ENCODE measurements at places on chromosomes 6 and 20.

DNA sequence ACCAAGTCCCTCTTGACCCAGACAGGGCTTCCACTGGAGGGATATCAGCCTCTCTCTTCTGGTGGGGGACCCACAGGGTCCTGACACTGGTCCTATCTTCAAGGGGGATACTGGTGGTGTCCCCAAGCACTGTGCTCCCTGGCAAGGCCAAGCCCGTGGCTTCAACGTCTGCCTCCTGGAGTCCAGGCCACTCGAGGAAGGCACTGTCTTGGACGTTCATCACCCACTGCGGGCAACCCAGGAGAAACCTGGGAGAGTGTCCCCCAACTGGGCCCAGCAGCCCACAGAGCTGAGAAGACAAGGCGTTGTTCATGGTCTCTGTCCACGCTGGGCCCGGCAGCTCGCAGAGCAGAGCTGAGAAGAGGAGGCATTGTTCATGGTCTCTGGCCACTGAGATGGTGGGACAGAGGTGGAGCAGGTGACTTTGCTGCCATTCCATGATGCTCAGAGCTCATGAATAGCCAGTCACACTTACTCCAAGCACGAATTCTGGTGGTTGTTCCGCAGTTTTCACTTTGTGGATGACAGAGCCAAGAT is 37.5 kb upstream of the FRMD1 start:
- no peak for DNase-seq

GRCh38 chr6:90530882-90531281 is 56.0 kb downstream of the MAP3K7 start:
- no peak for DNase-seq

GRCh38 chr6:135195522-135195921 is 14.4 kb downstream of the MYB start:
- no peak for DNase-seq

- no peak for DNase-seq
Measured at GRCh38 chr6:12102350-12102749, 90.2 kb downstream of the HIVEP1 start.

- no peak for DNase-seq
Measured at GRCh38 chr6:169791721-169792131, 40.3 kb downstream of the ERMARD start.

- no peak for DNase-seq
Measured at GRCh38 chr6:150539111-150539510, 60.6 kb upstream of the PLEKHG1 start.

DNA sequence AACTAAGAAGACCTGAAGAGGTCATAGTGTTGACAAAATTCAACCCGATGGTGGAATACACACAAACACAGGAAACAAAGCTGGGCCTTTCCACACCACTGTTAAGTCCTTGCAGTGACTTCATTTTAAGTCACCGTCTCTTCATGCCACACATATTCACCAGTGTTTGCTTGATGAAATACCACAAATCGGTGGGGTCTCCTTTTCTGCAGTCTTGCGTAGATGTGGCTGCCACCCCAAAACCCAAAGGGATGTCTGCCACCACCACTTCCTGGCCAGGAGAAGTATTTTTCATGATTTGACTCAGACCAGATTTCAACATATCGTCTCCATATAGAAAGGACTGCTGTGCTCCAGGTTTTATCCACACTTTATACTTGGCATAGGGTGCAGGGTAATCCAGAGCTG is 11.0 kb upstream of the COL10A1 start:
- DNase-seq, result no peak

GRCh38 chr6:79824202-79824601 is 123.2 kb downstream of the ELOVL4 start:
- no peak for DNase-seq

DNA sequence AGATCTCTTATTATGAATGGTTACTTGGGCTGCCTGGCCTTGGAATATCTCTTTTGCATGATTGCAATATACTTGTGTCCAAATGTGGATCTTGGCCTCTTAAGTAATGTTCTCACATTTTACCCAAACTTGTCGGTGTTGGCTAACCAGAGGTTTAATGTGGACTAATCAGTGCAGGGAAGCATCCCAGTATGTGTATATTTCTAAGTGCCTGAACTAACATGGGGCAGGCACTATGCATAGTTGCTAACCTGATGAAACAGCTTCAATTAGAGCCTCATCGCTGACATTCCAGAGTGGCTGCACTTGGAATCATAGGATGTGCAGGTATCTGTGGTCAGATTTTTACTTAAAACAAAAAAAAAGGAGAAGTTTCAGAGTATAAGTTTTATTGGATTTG is 160.0 kb downstream of the PDE7B start:
- DNase-seq, result no peak

- DNase-seq, result no peak
Measured at GRCh38 chr20:23668477-23668951, 20.3 kb downstream of the CST4 start.

- no peak for DNase-seq
Measured at GRCh38 chr6:111970426-111970825, 83.5 kb upstream of the CCN6 start.

DNA sequence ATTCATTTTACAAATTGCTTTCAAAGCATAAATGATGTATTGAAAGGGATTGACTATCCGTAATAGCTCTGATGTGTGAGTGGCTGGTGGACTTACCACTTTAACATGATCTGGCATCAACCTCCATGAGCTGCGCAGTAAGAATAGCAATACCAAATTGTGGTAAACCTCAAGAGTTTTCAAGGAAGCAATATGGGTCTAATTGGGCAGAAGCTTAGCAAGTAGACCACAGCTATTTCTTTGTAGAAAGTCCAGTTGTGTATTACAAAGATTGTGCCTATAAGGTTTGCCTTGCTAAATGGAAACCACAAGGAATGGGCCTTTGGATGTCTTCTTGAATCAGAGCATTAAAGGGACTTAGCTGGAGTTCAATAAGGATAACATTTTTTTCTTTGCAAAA is 736.6 kb downstream of the KIF16B start:
- no peak for DNase-seq

- DNase-seq, result no peak
Measured at GRCh38 chr6:157830354-157831017, 7.4 kb downstream of the SNX9 start.

GRCh38 chr6:158009114-158009891 is 27.6 kb downstream of the SYNJ2 start:
- DNase-seq, result peak; percentile 52

- no peak for DNase-seq
Measured at GRCh38 chr20:44703183-44703925, 11.8 kb upstream of the CCN5 start.

DNA sequence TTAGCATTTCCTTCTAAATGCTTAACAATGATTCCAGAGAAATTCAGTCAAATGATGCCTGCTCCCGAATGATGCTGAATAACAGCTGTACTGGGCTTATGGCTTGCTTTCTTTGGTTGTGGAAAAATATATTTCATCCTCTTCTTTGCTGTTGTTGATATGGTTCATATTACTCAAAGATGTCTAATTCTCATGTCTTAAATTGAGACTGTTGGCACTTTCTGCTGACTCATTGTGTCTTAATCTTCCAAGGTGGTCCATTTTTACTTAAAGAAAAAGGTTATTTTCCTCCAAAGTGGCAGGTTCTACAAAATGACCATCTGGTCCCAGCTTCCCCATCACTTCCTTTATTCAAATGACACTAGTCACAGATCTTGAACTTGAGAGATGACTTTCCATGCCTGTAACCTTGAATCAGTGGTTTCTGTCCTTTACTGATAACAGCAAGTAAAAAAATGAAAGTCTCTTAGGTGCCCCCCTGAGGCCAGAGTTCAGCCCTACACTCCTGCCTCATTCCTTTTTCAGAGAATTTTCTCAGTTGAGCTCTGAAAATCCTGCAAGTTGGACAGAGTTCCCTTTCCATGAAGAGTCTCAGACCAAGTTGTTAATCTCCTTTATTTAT is 6.9 kb downstream of the SNAP25 start:
- no peak for DNase-seq

GRCh38 chr20:62370115-62370806 is 3.1 kb upstream of the LAMA5 start:
- no peak for DNase-seq

GRCh38 chr6:112253841-112254816 is at the start of gene LAMA4:
TSS of gene LAMA4 (minus strand) at chr6:112254567. CDS start at chr6:112254150, 417 bp downstream.
- DNase-seq, result peak; percentile 53

DNA sequence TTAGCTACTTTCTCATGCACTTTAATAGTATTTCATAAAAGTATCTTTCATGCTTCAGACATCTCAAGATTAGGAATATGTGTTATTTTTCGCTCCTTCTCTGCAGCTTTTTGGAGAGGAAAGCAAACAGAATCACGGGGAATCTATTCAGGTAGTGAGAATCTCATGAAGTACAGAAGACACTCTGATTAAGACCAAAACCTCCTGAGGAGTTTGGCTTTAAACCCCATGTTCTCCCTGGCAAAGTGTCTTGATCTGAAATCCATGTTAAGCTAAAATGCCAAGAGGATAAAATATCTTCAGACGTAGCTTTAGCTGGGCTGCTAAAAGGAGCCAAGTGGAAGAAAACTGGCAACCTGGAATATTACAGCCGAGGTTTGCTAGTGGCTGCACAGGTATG is 149.3 kb downstream of the LRRC1 start:
- no peak for DNase-seq

- DNase-seq, result no peak
Measured at GRCh38 chr20:61123751-61124368, 128.2 kb upstream of the CDH4 start.

DNA sequence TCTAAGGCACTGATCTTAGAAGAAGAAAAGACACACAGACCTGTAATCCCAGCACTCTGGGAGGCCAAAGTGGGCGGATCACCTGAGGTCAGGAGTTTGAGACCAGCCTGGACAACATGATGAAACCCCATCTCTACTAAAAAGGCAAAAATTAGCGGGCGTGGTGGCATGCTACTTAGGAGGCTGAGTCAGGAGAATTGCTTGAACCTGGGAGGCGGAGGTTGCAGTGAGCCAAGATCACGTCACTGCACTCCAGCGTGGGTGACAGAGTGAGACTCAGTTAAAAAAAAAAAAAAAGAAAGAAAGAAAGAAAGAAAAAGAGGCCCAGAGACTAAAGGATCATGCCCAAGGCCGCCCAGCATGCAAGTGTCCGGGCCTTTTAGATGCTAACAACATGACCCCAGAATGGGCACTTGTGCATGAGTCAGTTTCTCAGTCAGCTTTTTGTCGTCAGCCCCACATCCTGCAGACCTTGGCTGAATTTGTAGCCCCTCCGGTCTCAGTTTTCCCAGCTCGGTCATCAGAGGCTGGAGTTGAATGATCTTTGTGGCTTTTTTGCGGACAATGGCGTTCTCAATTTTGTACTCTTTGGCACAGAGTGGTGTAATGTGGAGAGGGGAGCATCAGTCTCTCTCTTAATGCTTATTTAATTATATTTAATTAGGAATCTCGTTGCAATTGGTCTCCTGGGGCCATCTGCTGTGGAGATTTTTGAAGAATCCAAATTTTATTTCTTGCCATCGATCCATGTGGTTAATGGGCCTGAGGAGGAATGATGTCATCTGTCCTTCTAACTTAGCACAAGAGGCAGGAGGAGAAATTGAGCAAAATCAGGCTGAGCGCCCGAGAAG is 30.6 kb upstream of the APCDD1L start:
- no peak for DNase-seq

GRCh38 chr6:43054206-43054943 is 724 bp upstream of the CUL7 start:
- no peak for DNase-seq

- no peak for DNase-seq
Measured at GRCh38 chr20:226958-227357, at the start of gene DEFB129. TSS of gene DEFB129 (plus strand) at chr20:227258. CDS start at chr20:227289, 31 bp downstream.

DNA sequence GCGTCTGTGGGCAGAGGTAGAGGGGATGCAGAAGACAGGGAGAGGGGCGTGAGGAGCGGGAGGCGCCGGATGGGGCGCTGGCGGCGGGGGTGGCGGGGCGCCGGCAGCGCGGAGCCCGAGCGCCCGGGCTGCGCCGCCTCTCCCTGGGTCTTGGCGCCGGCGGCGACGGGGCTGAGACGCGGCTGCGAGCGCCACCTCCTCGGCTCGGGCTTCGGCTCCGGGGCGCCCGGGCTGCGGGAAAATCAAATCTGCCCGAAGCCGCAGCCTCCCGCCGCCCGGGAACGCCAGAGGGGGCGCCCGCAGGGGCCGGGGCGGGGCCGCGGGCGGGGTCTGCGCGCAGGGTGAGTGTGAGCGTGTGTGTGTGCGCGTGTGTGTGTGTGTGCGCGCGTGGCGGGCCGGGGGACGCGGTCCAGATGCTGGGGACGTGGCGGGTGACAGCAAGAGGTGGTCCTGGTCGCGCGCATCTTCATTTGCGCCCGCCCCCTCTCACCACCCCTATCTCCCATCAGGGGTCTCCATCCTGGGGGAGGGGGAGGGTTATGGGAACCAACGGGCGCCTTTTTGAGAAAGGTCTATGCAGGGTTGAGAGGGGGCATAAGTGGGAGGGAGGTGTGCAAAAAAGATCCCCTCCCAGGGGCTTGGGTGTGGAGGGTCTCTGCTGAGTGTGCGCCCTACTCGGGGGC is 646 bp upstream of the CPNE5 start:
- peak; percentile 52 for DNase-seq

DNA sequence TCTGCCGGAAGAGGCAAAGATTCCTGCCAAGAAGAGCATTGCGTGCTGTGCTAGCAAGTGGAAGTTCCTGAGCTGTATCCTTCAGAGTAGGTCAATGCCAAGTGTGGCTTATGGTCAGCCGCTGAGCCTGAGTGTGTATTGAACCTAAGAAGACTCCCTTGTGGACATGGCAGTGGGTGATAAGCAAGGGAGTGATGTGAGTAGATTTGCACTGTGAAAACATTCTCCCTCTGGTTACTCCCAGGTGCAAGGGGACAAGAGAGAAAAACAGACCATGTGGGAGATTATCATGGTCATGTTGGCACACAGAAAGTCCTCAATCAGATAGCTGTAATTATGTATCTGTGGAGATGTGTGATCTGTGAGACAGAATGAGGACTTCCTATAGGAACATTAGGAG is 6.1 kb upstream of the TMEM74B start:
- DNase-seq, result no peak

GRCh38 chr6:1972962-1973361 is 272.4 kb downstream of the GMDS start:
- no peak for DNase-seq

DNA sequence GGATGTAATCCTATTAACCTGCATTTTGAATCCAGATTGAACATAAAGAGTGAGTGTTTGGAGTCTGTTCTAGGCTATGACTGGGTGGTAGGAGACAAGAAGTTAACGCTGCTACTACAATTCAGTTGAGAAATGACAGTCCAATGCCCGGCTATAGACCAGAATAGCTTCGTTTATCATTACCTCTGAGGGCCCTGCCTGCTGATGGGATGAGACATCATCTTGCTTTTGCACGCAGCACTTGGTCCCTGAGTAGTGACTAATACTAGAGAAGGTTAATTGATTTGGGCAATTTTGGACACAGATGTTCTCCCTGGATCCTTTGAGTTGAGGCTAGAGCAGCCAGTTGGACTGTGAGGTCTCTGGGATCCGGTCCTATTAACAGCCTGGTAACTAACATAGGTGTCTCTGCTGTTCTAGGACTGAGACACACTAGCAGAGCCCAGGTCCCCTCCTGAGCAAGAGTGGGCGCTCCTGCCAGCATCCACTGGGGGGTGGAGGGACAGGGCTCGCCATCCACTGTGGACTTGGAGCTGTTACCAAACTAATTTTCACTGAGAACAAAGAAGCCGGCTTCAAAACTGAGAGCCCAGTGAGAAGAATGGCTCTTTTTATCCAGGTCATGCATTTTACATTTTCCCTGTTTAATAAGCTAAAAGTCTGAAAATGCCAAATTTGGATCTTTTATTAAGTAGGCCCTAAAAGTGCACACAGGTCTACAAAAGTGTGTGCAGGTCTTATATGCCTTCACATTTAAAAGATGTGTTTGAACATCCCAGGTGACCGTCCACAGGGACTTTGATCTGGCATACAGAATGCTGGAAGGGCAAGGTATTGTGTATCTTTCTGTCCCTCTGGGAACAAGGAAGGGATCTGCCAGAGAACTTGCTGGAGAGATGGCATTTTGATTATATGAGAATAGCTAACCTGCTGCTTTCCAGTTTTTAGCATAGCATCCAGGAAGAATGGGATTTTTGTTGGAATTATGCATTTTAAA is 212.5 kb downstream of the CDH4 start:
- DNase-seq, result no peak

Measured in lower lobe of right lung (tissue), 2 donors.